ENCODE measurements at places on chromosomes 1 and 21.

DNA sequence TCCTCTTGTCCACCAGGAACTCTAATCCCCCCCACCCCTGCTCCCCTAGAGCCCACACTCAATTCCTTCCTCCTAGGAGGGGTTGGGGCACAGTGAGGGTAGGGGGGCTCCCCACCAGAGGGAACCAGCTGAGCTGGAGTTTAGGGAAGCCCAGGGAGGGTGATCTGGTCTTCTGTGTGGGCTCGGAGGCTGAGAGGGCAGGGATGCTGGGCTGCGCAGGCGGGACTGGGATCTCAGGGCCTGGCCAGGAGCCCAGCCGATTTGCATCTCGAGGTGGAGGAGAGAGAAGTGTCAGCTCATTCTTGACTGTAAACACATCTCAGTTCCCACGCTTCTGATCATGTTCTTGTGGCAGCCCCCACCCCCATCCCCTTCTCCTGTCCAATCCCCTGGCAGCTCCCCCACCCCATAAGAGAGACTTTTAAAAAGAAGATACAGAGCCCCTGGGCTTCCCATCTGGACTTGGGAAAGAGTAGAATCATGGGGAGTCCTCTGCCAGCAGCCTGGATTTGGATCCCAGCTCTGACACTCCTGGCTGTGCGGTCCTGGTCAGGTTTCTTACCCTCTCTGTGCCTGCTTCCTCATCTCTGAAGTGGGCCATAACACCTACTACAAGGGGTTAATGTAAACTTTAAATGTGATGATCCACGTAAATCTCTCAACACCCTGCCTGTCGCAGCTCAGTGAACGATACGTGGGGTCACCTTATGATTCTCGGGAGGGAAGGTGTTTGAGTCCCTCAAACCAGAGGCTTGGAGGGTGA lies 6.6 kb downstream of the PEAR1 start:
- DNase-seq, result no peak

GRCh38 chr1:107767156-107767582 lies 197.8 kb downstream of the VAV3 start:
- DNase-seq, result no peak

DNA sequence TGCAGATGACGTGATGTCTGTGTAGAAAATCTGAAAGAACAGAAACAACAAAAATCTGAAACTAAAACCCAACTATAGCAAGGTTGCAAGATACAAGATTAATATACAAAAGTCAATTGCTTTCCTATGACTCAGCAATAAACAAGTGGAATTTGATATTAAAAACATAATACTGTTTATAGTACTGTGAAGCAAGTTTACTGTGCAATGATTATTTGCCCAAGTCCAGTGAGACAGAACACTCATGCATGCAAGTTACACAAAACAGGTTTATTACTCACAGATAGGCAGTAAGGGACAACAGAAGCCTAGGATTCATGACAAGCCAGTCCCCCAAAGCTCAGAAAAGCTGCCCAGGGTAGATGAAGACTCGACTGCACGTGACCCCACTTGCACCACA lies 62.4 kb upstream of the RAB4A start:
- no peak for DNase-seq

DNA sequence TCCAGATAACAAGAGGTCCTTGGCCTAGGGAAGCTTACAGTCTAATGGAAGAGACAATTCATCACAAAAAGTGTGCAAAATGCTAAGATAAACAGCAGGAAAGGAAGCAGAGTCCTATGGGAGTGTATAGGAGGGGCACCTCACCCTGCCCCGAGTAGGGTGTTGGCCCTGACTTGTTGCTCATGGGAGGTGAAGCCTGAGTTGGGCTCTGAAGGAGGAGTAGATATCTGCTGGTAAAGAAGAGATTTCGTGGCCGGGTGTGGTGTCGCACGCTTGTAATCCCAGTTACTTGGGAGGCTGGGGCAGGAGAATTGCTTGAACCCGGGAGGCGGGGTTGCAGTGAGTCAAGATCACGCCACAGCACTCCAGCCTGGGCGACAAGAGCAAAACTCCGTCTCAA lies 18.6 kb upstream of the GPR37L1 start:
- DNase-seq, result no peak

DNA sequence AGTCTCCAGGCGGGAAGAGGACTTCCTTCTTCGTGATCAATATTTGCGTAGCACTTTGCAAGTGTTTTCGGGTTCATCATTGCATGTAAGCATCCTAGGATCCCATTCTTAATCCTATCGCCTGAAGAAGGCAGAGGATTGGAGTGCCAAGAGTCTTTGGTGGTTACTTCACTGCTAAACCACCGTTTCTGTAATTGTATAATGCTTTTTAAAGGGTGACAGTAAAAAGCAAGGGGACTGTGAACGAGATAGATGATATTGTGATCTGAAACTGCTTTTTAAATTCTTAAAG lies 345 bp upstream of the ALDH9A1 start:
- DNase-seq, result no peak

DNA sequence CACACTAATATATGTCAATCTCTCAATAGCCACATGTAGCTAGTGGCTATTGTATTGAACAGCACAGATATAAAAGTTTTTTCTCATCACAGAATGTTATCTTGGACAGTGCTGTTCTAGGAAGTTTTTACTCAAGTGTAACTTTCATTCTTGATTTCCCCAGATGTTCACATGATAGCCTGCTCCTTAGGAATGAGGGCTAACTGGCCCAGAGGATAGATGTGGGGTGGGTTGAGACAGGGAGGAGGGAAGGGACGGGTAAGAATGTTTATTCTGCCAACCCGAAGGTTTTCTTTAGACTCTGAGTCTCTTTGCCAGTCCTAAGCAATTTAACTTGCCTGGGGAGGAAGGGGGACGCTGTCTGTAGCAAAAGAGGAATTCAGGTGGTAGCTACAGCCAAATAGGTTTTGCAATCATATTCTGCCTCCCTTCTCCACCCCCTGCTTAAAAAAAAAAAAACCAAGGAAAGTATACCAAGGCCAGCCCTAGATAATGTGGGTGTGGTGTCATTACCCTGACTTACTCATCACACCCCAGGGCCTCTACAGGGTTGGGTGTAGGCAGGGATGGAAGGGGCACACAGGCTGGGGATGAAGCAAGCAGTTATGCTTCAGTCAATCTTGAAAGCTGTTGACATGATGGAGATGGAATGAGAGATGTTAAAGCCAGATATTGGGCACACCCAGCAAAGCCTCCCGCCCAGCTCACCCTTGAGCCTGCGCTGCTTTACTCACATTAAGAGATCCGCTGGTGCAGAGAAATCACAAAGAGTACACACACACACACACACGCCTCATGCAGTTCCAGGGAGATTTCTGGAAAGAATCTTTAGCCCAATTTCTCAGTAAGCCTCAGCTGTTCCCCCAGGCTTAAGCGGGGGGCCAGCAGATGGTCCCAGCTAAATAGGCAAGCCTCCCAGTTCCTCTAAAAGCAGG lies 59.9 kb downstream of the PLXNA2 start:
- DNase-seq, result peak; percentile 21

DNA sequence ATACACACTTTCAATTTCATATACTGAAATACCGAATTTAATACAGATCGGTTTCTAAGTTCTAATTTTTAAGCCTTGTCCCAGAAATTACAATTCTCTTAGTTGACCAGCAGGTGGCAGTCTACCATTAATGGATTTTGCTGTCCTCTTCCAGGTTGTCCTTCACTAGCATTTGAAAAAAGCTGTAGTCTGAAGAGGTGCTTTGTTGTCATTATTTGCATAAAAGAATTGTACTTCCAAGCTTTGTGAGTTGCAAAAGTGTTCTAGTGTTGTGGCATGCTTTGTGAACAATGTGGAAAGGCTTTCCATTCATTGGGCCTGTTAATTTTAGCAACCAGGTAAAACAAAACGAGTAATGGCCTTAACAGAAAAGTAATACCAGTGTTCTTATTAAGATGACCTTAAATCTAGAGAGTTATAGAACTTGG lies 193.6 kb downstream of the RPS6KC1 start:
- DNase-seq, result peak; percentile 45

DNA sequence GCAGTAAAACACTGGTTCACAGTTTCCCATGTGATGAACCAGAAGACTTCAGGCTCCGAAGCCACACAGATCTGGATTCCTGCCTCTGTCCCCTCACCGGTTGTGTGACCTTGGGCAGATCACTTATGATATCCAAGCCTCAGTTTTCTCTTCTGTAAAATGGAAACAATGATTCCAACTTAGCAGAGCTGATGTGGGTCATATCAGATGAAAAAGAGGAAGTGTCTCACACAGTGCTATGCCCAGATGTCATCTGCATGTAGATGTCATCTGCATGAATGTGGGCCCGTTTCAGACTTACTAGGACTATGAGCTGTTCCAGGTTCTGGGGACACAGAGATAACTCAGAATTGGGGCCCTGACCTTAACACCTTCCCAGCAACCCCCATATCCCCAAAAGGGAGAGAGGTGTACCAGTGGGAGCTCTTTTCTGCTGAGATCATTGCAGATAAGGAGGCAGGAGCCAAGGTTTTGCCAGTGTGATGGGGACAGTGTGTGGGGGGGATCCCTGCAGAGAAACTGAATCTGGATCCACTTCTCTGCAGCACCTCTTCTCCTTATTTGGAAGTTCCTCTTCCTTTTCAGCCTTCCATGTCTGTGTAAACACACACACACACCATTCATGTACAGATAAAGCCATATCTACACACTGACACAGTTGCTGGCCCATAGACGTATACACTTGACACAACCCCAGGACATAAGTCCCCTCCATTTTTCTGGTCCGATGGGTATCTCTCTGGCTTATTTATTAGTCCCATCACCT lies 5.0 kb upstream of the ADGRB2 start:
- peak; percentile 32 for DNase-seq

- no peak for DNase-seq
These were observed 32.5 kb downstream of the VN1R5 start for GRCh38 chr1:247288341-247288740.

DNA sequence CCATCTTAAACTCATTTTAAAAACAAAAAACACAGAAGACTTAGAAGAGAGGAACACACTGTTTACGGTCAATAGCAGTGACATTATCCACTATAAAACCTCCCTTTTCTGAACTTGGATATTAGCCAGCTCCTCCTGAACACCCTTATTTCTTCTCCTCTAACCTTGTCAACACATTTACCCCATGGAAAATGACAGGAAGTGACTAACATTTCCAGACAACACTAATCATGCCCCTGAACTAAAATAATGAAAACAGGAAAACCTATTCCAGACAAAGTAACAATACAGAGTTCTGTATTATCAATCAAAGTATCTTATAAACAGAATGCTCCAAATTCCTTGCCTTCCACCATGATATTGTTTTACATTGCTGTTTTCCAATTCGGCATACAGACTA lies 45.3 kb downstream of the PALMD start:
- no peak for DNase-seq

- DNase-seq, result no peak
These were observed 663 bp downstream of the ATP13A2 start for GRCh38 chr1:17011092-17011438.

DNA sequence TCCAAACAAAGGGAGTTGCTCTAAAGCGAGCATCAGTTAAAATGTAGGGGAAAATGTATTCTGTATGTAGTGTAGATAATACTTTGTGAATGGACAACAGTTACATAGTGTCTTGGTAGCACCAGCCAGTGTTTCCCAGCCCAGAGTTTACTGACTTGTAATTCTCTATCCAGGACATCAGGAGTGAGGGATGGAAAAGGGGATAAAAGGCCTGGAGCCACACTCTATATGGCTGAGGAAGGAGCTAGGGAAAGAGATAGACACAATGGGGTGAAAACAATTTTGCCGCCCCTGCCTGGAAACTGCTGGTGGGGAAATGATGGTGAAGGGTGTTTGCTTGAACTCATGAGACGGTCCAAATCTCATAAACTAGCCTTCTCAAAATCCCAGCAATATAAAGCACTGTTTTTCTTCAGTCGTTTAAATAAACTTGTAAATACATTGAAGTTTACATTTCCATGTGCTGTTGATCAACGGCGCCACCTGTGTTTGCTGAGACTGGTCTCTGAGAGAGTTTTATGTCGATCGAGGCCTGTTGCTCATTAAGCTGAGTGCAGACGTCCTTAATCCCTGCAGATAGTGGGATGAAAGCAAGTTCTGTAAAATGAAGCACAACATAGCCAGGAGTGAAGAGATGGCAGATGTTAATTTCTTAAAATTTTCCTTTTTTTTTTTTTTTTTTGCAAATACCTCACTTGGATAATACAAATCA lies 27.9 kb upstream of the AGO1 start:
- DNase-seq, result no peak

DNA sequence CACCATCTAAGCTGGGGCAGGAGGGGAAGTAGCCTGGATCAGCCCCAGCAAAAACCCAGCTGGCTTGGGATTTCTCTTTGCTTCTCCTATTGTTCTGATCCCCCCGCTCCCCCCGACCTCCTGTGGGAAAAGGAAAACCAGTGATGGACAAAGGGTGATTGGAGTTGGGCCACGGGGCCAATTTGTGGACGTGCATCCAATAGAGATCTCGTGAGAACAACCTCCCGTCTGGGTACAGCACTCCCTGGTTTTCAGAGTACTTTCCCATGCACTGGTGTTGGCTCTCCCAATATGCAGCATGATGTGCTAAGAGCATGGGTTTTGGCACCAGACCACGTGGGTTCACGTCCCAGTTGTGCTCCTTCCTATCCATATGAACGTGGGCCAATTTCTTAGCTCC lies 9.0 kb downstream of the BLACAT1 start:
- DNase-seq, result no peak

DNA sequence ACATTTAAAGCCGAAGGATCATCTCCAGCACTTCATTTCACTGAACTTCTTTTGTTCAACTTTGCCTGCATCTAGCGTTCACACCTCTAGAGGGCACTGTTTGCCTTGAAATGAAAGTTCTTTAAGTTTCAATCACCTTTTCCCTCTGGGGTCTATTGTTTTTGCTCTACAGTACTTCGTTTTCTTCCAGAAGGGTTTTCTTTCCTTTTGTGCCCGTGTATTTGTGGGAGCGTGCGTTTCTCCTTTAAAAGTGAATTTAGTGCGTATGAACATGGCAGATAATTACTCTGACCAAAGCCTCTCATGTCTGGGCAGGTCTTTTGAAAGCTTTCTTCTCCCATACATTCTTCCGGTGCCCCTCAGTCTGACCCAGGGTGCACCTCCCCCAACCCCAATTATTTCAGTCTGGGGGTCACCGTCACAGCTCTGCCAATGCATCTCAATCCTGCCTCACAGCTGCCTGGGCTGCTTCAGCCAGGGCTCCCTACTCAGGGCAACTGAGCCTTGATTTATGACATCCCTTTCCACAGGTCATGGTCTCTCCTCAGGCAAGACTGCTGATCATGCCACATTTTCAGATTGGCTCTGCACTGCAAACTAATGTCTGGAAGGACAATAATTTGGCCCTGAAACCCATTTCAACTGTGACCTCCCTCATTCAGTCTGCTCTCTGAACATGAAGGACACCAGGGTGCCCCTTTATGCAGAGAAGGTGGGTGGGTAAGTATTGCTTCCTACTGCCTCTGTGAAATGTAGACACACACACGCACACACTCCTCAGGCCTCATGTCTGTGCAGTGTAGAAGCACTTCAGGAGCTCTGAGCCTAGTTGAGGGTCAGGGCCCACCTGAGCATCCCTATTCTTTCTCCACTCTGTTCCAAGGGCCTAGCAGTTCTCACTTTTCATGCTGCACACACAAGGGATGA lies 88.6 kb downstream of the NUF2 start:
- DNase-seq, result peak; percentile 83
